ENCODE measurements at places on chromosomes 4 and X.

- peak; percentile 42 for DNase-seq
Measured at GRCh38 chr4:6499238-6499600, 26.8 kb upstream of the PPP2R2C start.

DNA sequence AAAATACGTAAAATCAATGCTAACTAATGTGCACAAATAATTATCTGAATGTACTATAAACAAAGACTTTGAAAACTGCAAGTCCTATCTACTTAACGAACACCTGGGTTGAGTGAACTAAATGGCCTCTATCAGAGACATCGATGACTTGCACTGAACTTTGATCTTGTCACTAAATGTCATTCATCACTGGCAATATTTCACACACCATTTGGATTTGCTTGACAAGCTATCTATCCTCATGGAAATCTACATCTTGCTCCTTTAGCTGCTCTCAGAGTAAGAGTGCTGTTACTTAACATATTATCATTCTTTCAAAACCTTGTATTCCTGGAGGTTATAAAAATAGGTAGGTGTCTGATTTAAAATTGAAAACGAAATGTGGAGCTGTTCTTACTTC lies 289.3 kb downstream of the TLL1 start:
- no peak for DNase-seq

GRCh38 chrX:20354505-20354904 lies 87.8 kb upstream of the RPS6KA3 start:
- DNase-seq, result no peak

DNA sequence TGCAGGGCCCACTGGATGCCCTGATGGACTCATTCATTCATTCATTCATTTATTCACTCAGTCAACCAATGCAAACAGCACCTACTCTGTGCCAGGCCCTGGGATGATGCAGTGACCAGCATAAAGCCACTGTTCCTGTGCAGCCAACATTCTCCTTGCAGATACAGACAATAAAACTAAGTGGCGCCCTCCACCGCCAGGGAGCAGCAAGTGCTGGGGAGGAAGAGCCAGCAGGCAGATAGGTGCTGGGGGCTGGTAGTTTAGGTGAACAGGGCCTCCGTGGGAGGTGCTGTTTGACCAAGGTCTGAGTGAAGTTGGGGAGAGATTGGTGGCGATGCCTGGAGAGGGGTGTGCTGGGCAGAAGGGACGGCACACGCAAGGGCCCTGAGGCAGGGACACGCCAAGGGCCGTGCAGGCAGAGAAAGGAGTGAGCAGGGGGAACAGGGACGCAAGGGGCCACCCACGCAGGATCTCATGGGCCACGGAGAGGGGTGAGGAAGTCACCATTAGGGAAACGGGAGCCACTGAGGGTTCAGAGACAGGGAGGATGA lies 65.5 kb downstream of the WFS1 start:
- DNase-seq, result no peak

- DNase-seq, result peak; percentile 35
Measured at GRCh38 chrX:23008431-23009099, 8.8 kb downstream of the DDX53 start.

DNA sequence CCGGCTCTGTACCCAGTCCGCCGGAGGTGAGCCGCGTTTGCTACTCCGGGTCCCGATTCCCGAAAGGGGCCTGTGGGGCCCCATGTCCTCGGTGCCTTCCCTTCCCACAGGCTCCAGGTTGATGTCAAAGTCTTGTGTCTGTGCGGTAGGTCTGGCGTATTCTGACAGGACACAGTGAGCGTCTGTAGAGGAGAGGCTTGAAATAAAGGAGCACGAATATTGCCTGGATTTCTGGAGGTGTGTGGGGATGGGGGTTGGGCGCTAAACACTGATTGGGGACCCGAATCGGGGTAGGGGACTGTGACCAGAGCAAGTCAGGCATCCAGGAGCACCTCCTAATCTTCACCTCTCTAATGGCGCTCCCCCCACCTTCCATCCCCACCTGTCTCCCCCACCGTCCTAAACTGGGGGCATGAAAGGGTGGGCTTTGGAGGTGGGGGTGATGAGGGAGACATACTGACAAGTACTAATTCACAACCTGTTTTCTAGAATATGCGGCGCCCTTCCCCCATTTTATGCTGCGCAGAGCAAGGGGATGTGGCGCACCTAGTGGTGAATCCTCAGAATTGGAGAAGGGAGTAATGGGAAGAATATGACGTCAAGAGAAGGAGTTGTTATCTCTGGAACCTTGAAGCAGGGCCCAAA lies 855 bp downstream of the GPRASP2 start:
- DNase-seq, result peak; percentile 34
